GM10248 (cell line): ENCODE measurements at places on chromosomes 2 and 18.

- DNase-seq, result no peak
Observed at GRCh38 chr2:181788897-181789555, 102.5 kb upstream of the ITPRID2 start.

- DNase-seq, result no peak
Observed at GRCh38 chr2:143787674-143788073, 658.5 kb downstream of the ARHGAP15 start.

- DNase-seq, result no peak
Observed at GRCh38 chr18:23154823-23155500, 19.7 kb downstream of the CABLES1 start.

DNA sequence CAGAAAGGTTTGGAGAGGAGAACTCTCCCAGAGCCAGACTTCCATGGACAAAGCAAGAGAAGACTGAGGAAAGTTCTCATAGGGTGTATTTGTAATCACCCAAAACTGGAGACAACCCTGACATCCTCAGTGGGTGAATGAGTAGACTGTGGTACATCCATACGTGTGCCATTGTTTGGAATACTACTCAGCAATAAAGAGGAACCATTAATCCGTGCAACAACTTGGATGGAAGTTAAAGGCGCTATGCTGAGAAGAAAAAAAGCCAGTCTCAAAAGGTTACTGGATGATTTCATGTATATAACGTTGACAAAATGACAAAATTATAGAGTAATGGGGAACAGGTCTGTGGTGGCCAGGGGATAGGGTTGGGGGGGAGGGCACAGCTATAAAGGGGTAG is 24.1 kb upstream of the TMEM214 start:
- DNase-seq, result no peak

GRCh38 chr2:165794536-165794928 is 485 bp upstream of the GALNT3 start:
- peak; percentile 72 for DNase-seq

- DNase-seq, result no peak
Observed at GRCh38 chr18:50849419-50849821, 29.5 kb upstream of the ME2 start.

DNA sequence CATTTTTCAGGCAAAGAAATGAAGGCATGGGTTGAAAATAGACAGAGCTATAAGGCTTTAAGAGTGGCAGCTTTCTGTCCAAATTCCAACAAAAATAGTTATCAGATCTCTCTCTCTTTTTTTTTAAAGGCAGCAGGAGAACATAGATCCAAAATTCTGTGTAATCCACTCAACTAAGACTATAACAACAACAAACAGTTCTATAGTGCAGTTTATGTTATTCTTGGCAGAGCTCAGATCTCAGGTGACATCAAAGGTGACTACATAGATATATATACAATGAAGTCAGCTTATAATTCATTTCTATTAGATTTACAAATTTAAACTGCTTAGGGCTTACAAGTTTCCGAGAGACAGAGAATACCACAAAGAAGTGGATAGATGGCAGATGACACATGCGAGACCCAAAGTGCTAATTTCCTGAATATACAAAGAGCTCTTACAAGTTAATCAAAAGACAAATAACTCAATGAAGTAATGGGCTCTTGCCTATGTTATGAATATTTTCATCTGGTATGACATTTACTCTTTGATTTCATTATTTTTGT is 223.2 kb downstream of the BCL2 start:
- DNase-seq, result no peak

GRCh38 chr2:155372969-155373368 is 674.5 kb downstream of the KCNJ3 start:
- DNase-seq, result no peak

GRCh38 chr2:229715895-229716507 is 1.6 kb upstream of the DNER start:
- peak; percentile 18 for DNase-seq

- no peak for DNase-seq
Observed at GRCh38 chr2:178860551-178860950, 53.3 kb upstream of the TTN start.

DNA sequence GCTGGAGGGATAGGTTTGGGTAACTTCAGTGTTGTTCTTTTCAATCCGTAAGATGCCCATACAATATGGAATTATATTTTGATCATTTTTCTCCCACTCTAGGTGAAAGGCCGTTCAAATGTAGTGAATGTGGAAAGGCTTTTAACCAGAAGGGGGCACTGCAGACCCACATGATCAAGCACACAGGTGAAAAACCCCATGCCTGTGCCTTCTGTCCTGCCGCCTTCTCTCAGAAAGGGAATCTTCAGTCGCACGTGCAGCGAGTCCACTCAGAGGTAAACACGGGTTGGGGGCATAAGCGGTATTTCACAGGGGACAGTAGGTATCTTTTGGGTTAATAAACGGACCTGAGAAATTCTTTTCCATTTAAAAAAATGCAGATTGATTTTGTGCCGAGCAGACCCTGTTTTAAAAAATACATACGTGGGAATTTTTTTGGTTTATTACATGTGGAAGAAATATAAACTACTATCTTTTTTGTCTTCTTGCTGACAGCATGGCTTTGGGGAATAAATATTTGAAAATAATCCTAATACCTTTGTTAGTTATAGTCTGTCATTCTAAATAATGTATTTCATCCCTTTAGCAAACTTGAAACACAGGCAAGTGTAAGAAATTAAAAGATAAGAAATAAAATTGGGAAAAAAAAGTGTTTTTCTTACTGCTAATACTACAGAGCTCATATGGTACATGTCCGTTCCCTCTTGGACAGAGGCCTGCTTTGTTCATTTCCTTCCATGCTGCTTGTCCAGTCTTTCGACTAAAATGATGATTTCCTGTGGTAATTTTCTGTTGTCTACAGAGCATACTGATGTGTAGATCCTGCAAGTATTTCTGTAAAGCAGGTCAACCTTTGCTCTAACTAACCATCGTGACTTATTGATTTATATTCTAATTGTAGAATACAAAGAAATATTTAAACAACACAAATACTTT is 53.3 kb downstream of the ZNF236 start:
- DNase-seq, result peak; percentile 50

- DNase-seq, result no peak
Observed at GRCh38 chr2:181806039-181806392, 85.5 kb upstream of the ITPRID2 start.

GRCh38 chr2:158513841-158514240 is 57.1 kb downstream of the PKP4 start:
- DNase-seq, result no peak

- no peak for DNase-seq
Observed at GRCh38 chr2:241903121-241904010, 33.8 kb downstream of the RTP5 start.

- no peak for DNase-seq
Observed at GRCh38 chr2:2777213-2777612, 446.1 kb upstream of the MYT1L start.
